ENCODE measurements at places on chromosomes 1 and 21.

- DNase-seq = no peak
These were observed 17.6 kb downstream of the HTR6 start for GRCh38 chr1:19682257-19682656.

GRCh38 chr1:233293556-233294446, 1.7 kb downstream of the PCNX2 start:
- DNase-seq = no peak

- no peak for DNase-seq
These were observed 262.6 kb downstream of the SIPA1L2 start for GRCh38 chr1:232367293-232367692.

GRCh38 chr21:46248422-46248782, 19.8 kb upstream of the LSS start:
- DNase-seq = no peak

DNA sequence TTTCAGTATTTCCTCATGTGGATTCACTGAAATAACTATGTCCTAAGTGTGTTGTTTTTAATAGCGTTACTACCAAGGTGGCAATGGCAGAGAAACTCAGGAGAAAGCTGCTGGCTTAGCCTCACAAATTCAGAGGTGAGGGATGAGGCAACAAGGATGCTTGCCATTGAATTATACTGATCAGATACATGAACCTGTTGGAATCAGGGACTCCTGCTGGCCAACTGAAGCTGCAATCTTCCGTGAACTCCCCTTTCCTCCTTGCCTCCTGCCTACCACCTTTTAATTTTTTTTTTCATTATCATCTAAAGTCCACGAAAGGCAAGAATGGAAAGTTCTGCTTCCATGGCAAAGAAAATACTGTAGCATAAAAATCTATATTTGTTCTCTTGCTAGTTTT, 254.7 kb downstream of the NFIA start:
- DNase-seq = no peak

- peak; percentile 44 for DNase-seq
These were observed 202.9 kb downstream of the TBX15 start for GRCh38 chr1:118785246-118785645.

- no peak for DNase-seq
These were observed 75.1 kb upstream of the PTGFRN start for GRCh38 chr1:116834595-116834994.

- no peak for DNase-seq
These were observed 14.7 kb upstream of the TRAF3IP3 start for GRCh38 chr1:209741193-209741592.

DNA sequence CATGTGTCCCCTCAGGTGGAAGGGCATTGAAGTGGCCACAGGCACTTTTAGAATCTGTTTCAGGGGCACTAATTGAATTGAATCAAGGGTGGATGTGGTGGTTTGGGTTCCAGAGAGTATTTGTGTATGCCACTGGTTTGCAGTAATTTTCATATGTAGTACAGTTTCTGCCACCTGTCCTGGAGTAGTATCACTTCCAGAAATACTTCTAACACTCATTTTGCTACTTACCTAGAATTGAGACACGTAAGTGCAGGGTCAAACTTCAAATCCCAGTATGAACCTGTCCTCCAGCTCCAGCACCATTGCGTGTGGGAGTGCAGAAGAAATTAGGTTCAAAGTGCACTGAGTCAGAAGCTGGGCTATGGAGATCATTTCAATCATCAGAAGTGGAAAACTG, 26.8 kb downstream of the RSPH1 start:
- DNase-seq = no peak

DNA sequence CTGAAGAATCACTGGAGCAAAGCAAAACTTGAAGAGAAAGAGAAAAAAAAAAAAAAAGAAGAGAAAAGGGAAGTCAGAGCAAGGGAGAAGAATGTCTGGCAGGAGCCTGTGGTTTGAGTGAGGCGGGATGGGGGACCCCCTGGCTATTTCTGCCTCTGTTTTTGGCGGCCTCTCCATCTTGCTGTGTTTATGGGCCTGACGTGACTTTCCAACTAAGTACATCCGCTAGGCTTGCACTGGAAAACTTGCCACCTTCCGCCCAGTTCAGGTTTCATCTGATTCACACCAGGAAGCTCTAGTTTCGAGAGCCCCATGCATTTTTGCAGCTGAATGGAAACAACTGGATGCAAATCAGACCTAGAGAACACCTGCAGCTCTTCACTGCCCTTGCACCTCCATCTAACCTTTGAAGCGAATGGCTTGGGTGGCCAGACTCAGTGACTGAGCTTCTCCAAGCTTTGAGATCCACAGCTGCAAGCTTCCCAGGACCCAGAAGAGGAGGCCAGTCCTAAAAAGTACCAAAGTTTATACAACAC, 28.0 kb downstream of the TBX15 start:
- DNase-seq = no peak

- no peak for DNase-seq
These were observed 111.2 kb upstream of the KIF26B start for GRCh38 chr1:245043611-245043940.

- no peak for DNase-seq
These were observed 58.3 kb upstream of the FASLG start for GRCh38 chr1:172600615-172601014.

GRCh38 chr1:76240316-76240715, 165.8 kb downstream of the ST6GALNAC3 start:
- DNase-seq = no peak

- DNase-seq = no peak
These were observed 3.6 kb upstream of the PKN2 start for GRCh38 chr1:88680471-88680870.

DNA sequence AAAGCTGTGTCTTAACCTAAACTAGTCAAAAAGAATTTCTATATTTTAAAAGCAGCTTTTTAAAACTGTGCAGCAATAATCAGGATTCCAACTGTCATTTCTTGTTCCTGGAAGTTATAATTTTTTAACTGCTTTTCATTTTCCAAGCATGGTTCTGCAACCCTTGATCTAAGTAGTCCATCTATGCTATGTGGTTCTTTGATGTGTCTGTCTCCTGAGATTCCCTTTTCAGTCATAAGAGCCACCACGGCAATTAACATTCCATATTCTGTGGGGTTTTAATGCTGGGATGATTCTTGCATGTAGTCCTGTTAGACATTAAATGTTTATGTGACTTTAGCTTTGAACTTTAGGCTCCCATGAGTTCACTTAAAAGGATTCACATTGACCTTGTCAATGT, 220.4 kb downstream of the TPR start:
- no peak for DNase-seq

DNA sequence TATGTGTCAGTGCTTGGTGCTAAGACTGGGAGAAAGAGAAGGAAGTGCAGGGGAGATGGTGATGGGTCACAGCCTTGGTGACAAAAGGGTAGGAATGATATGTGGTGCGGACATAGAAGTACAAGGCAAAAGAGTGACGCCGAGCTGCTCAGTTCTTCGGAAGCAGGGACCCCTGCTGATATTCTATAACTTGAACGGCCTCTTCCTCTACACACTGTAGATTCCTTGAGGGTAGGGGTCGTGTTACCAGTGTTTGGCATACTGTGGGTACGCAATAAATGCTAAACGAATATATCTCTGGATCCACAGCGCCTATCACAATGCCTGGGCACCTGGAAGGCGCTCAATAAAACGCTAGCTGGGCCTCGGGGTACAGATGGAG, 488 bp downstream of the DBT start:
- no peak for DNase-seq

DNA sequence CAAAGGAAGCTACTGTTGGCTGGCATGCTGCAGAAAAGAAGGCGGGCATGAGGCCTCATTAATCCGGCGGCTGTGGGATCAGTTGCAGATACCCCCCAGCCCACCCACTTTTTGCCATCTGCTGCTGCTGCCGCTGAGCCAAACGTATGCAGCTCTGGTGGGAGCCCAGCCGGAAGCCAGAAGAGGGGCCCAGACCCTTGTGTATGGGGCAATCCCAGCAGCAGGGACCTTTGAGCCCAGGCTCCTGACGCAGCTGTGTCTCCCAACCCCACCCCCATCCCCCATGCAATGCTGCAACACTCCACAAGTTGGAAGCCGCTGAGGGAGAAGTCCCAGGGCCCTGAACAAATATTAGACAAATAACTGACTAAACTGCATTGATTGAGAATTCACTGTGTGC, 106.0 kb downstream of the ELAVL4 start:
- no peak for DNase-seq

GRCh38 chr1:11930571-11931445, 3.7 kb upstream of the PLOD1 start:
- DNase-seq = no peak

DNA sequence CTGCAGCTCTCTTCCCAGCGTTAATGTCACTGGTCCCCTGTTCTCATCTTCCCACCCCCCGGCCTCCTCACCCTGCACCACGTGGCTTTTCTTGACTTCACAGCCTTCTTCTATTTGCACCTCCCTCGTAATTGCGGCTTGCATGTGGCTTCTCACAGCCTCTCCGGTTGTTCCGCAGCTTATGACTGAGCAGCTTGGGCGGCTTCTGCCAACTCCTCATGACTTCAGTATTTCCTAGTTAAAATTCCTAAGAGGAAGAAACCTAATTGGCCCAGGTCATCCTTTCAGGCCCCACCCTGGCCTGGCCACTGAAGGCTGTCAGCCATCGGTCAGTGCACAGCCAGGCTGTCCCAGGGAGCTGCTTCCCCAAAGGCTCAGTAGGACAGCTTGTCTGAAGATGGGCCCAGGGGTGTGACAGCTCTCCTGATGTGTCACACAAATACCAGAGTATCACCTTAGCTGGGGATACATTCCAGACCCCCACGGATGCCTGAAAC, 8.6 kb upstream of the RERE start:
- no peak for DNase-seq

All from SK-N-MC (cell line).